ENCODE measurements at places on chromosomes 6 and 20. TPM values are rescaled to one million over a fixed set of nuclear protein-coding genes. Genes with fewer than 3 reads are reported as not detected.

GRCh38 chr6:34950849-34951248 lies 61.8 kb downstream of the ANKS1A start:
- DNase-seq = no peak

Gene GATA5
- not detected for polyA plus RNA-seq

DNA sequence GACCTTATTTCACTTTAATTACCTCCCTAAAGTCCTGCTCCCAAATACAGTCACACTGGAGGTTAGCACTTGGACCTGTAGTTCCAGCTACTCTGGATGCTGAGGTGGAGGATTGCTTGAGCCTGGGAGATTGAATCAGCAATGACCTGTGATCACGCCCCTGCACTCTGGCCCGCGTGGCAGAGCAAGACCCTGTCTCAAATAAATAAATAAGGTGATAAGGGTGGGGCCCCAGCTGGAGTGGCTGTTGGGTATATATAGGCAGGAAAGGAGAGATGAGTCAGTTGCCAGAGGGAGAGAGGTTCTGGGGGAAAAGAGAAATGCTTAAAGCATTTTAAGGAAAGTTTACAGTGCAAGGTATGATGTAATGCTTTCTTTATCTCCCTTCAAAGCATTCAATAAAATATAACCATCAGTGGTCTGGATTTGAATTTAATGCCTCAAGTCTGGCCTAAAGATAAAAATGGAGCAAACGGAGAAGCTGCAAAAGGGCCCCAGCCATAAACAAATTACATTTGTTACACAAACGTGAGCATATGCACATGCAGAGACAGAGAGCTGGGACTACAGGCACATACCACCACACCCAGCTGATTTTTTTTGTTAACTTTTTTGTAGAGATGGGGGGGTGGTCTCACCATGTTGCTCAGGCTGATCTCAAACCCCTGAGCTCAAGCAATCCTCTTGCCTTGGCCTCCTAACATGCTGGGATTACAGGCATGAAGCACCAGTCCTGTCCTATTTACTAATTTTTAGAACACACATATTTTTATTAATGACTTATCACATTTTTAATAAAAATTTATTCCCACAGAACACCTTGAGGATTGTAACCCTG lies 6.1 kb upstream of the PM20D2 start:
- no peak for DNase-seq

- no peak for DNase-seq
These were observed 17.0 kb upstream of the DDO start for GRCh38 chr6:110432285-110432900.

Data from immature natural killer cell (primary cell).